ENCODE measurements at places on chromosomes 3 and 15.

DNA sequence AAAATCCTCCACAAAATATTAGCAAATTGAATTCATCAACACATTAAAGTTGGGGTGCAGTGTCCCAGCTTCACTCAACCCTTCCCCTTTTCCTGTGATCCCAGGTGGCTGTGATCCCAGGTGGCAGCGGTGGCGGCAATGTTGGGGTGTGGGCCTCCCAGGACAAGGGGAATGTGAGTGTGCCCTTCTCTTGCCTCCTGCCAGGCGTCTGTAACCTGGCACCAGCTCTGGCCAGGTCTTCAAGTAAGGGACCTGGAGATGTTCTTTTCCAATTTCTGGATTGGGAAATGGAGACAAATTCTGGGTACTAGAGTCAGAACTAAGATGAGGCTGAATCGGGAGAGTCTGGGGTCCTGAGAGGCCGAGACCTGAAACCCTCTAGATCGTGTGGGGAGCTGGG is 20.1 kb downstream of the GOLGA6A start:
- no peak for DNase-seq

DNA sequence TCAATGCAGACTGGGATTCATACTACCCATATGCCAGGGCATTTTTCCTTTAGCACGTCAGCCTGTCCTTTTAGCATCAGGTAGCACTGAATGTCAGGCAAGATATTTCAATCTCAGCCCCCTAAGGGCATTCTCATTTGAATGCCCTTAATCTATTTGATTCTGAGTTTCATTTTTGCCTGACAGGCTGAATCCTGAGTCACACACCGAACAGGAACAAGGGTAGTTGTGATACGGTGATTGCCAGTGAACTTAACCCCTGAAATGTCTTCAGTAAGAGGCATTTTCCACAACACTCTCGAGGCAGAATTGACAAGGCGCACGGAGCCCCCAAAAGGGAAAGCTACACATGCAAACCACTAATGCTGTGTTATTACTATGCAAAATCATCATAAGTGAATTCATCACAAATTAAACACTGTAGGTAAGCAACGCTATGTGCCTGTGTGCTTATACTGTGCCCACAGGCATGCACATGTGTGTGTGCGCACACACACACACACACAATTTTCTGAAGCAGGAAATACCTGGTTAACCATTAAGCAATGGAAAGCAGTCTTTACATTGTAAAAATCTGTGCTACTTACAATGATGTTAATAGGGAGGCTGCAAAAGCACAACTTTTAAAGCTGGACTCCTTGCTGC is 130.4 kb downstream of the ZNF385D start:
- DNase-seq, result no peak

GRCh38 chr3:187830181-187830580 is 84.9 kb upstream of the BCL6 start:
- no peak for DNase-seq

- DNase-seq, result no peak
Observed at GRCh38 chr3:72891053-72891855, 3.4 kb downstream of the GXYLT2 start.

Data from stimulated activated CD8-positive, alpha-beta memory T cell treated with anti-CD3 and anti-CD28 coated beads, Interleukin-15, amount 100 ng/mL, for 1 hour (primary cell).